ENCODE measurements at places on chromosomes 4 and X.

DNA sequence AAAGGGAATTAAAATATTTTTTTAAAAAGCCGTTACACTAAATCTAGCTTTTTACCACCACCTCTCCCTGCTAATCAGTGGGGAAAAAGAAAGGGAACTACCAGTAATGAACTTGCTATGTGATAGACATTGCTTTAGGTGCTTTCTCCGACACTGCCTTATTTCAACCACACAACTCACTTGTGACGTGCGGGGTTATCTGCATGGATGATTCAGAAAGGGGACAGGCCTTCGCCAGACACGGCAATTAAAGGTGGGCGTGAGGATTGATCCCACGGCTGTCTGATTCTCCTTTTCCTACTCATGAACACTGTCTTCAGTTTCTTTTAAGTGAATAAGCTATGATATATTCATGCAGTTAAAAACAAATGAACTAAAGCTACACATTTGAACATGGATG, 882 bp upstream of the CXCR3 start:
- DNase-seq = peak; percentile 57

GRCh38 chrX:15678339-15678738, 13.7 kb upstream of the CLTRN start:
- DNase-seq = no peak

- DNase-seq = no peak
Observed at GRCh38 chr4:184197536-184198082, 20.1 kb downstream of the ENPP6 start.

DNA sequence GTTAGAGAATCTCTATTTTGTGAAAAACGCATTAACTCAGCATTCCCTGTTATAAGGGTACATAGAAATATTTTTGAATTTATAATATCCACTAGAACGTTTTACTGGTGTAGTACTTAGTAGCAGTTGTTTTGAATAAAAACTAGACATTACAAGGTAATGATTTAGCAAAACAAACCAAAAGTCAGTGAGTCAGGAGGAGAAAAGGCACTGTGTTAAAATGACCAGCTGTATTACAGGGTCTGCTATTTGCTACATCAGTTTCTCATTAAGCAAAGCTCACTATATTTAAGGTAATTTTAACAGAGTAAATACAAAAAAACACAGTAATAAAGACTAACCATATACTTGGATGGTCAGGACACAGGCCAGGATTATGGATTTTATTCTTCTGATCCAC, 152.8 kb downstream of the RASL11B start:
- no peak for DNase-seq

GRCh38 chr4:4607336-4608213, 65.7 kb upstream of the STX18 start:
- no peak for DNase-seq

- no peak for DNase-seq
Observed at GRCh38 chr4:628821-629635, 3.7 kb downstream of the PDE6B start.

DNA sequence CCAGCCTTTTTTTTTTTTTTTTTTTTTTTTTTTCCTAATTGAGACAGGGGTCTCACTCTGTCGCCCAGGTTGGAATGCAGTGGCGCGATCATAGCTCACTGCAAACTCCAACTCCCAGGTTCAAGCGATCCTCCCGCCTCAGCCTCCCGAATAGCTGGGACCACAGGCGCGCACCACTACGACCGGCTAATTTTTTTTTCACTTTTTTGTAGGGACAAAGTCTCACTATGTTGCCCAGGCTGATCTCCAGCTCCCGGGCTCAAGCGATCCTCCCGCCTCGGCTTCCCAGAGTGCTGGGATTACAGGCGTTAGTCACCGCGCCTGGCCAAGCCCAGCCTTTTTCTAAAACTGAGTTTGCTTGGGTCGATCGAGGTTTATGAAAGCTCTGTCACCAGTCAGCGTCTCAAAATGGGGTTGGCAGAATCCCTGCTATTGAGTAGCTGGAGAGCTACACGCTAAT, 1.3 kb upstream of the OTUD5 start:
- peak; percentile 28 for DNase-seq

DNA sequence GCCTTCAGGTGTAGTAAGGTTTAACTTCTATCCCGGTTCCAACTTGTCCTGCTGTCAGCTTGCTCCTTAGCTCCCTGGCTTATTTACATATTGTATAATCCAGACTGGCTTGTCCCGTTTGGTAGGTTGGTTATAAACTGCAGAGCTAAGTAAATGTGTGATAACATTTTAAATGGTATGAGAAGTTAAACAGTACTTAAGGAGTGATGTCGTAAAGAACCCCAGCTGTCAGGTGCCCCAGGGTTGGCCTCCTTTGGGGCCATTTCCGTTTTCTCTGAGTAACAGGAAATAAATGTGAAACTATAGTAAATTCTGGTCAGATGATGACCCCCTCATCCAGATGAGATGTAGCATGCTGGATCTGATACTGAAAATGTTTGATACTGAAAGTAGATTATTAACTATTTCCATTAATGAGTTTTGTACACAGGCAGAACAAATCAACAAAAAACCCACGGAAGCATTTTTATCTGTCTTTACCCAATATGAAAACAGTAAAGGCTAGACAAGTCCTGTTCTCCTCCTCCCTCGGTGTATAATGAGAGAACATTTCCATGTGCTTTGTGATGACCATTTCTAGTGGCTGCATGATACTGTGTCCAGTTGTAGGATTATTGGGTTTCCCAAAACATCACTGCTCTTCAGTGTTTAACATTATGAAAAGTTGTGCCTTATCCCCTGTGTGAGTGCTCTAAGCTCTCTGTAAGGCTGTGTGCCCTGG, 22.4 kb downstream of the GAB1 start:
- DNase-seq = no peak

GRCh38 chr4:150436598-150437370, 145.2 kb upstream of the MAB21L2 start:
- DNase-seq = no peak

- DNase-seq = no peak
Observed at GRCh38 chr4:176320976-176321361, 1.2 kb downstream of the SPCS3 start.

- DNase-seq = no peak
Observed at GRCh38 chrX:147894366-147894963, 17.3 kb upstream of the FMR1 start.

GRCh38 chr4:185005219-185005819, 13.0 kb upstream of the HELT start:
- DNase-seq = peak; percentile 81

GRCh38 chrX:30858098-30858497, 31.0 kb downstream of the TAB3 start:
- no peak for DNase-seq

GRCh38 chrX:79415056-79415455, 47.9 kb upstream of the ITM2A start:
- DNase-seq = no peak

DNA sequence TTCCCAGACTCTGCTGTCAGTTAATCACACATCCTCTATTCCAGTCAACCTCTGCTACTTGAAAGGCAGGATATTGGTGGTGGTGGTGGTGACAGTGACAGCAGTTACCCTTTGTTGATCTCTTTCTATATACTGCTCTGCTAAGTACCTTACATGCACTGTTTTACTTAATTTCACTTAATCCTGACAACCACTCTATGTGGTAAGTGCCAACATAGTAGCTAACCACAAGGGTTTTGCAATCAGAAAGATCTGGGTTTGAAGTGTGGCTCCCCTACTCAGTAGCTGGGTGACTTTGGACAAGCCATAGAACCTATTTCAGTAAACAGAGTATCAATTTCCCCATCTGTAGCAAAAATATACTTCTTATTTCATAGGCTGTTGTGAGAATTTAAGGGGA, 24.2 kb upstream of the F9 start:
- no peak for DNase-seq

GRCh38 chr4:5711479-5712184, 631 bp downstream of the EVC start:
- DNase-seq = no peak

GRCh38 chrX:148984238-148984637, 483.8 kb downstream of the AFF2 start:
- DNase-seq = no peak

- no peak for DNase-seq
Observed at GRCh38 chr4:80484712-80485111, 149.2 kb downstream of the CFAP299 start.

- DNase-seq = no peak
Observed at GRCh38 chr4:183670251-183670650, 11.2 kb downstream of the TRAPPC11 start.

- DNase-seq = no peak
Observed at GRCh38 chrX:118693843-118694242, 33.6 kb upstream of the IL13RA1 start.

DNA sequence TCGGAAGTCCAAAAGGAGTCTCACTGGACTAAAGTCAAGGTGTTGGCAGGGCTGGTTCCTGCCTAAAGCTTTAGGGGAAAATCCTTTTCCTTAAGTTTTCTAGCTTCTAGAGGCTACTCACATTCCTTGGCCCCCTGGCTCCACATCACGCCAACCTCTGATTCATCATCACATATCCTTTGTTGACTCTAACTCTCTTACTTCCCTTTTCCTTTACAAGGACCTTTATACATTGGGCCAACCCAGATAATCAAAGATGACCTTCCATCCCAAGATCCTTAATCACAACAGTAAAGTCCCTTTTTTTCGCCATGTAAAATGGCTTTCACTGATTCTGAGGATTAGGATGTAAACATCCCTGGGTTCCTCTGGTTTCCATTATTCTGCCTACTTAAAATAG, 146.4 kb upstream of the DCAF8L1 start:
- DNase-seq = no peak
